ENCODE measurements at places on chromosomes 12 and 14.

GRCh38 chr14:50058113-50058512 lies 58.3 kb downstream of the VCPKMT start:
- no peak for DNase-seq

DNA sequence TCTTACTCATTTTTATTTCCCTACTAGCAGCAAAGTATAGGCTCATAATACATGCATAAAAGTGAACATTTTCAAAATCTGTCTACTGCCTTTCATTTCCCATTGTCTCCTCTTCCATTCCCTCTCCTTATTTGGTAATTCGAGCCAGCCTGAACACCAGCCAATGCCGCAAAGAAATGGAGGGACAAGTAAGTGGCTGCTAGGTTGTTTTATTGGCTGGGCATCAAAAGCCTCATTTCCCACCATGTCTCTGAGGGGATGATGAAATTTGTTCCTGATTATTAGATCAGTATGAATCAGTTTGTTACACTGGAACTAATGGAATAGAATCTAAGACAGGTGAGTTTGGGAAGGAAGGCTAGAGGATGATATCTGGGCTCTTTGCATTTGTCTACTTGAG lies 143.5 kb downstream of the KCNA5 start:
- no peak for DNase-seq

GRCh38 chr12:67515679-67516340 lies 132.7 kb upstream of the DYRK2 start:
- DNase-seq = no peak

DNA sequence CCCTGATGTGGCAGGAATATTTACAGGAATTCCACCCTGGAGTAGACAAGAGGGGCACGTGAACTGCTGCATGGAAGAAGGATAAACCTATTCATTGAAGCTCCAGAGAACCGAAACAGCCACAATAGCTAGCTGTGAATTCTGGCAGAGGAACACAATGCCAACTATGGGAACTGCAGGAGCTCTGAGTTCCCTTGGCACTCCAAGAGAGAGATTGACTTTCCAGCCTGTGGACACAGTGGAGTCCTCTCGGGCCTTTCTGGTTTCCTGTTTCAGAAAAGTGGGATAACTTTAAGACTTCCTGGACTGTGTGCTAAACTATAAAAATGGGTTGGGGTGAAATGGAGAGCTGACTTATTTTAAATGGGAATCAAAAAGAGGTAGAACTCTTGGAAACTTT lies 11.9 kb downstream of the CACNA2D4 start:
- DNase-seq = peak; percentile 6

- DNase-seq = no peak
Observed at GRCh38 chr14:91911474-91912032, 35.9 kb downstream of the FBLN5 start.

GRCh38 chr12:114684098-114684869 lies at the start of gene TBX3:
TSS of gene TBX3 (minus strand) at chr12:114684175. CDS start at chr12:114683200, 975 bp downstream.
- peak; percentile 96 for DNase-seq

DNA sequence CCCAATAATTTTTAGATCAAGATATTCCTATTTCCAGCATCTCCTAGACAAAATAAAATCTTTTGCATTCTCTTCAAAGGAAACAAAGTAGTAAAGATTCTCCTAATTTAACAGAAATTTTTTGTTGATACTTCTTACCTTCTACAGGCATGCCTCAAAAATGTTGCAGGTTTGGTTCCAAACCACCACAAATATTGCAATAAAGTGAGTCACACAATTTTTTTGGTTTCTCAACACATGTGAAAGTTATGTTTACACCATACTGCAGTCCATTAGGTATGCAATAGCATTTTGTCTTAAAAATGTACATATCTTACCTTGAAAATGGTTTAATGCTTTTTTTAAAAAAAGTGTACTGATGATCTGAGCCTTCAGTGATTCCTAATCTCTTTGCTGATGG lies 65.6 kb upstream of the USP15 start:
- DNase-seq = no peak

DNA sequence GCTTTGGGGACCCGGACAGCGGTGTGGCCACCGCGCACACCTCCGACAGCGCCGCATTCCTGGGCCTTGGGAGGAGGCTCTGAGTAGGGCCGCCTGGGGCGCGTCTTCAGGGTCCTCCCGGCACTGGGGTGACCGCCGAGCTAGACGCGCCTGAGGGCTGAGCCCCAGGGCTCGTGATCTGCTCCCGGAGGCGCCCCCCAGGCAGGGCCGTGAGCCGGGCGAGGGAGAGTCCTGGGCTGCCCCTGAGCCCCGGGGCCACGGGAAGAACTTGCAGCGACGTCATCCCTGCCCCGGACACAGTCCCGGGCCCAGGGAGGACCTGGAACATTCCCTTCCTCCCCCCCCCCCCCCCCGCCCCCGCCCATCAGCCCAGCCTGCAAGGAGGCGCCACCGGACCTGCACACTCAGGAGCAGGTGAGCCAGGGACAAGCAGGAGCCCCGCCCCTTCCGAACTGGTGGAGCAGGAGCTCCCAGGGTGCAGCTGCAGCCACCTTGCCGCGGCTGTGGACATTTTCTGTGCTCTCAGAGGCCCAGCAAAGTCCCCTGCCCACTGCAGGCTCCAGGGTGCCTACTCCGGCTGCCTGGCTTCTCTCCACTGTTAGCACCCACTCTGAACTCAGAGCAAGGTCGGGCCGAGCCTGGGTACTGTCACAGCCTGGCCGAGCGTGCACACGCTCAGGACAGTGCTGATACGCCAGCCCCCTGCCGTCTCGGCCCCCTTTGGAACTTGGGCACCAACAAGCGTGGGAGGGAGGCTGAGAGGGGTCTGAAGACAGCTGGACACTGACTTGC lies 50.7 kb downstream of the A2M start:
- peak; percentile 92 for DNase-seq

DNA sequence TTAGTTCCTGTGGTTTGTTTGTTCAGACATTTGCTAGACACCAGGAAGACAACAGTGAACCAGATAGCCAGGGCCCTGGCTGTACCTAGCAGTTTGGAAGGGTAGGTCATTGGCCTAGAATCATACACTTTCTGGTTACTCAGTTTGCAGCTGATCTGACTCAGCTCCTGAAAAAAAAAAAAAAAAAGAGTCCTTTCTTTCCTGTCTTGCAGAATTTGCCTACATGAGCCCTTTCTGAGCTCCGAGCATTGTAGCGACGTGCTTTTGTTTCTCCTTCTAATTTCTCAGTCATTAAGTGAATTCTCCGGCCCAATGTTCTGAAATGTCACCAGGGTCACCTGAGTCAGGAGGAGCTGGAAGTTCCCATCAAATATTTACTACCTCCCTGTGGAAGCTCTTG lies 2.4 kb downstream of the CABP1 start:
- DNase-seq = no peak

- DNase-seq = peak; percentile 33
Observed at GRCh38 chr12:31954925-31955858, 4.0 kb upstream of the RESF1 start.

- DNase-seq = no peak
Observed at GRCh38 chr12:49854976-49855375, 12.1 kb upstream of the BCDIN3D start.

- no peak for DNase-seq
Observed at GRCh38 chr12:19244312-19244711, 114.8 kb downstream of the PLEKHA5 start.

DNA sequence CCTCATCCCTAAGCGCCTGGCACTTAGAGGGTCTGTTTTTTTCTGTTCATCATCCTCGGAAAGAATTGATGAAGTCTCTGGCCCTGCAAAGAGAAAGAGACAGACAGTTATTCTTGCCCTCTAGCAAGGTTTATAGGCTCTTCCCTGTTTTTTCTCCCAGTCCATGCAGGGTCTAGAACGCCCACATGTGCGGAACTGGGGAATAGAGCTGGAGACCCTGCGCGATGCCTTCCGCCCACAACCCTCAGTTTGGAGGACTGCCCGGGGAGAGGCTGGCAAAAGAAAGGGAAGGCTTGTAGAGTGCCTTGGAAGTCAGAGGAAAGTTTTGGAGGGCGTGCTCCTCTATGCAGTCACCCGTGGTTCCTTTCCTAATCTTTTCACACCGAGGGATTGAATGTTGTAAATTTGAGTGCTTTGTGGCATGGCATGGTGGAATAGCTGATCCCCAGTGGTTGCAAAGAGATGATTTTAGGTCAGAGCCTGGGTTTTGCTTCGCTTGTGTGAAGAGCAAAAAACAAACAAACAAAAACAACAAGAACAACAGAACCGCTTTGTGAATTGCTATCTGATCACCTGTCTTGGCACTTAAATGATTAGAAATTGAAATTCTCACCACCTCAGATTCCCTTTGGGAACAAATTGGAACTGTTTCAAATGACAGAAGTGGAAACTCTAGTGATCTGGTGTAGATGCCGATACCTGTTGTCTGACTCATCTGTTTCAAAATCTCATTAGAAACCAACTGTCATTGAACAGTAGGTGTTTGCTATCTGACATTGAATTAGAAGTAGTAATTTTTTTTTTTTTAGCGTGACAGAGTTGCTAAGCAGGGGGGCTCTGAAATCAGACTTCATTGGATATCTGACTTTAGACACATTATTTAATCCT lies 947 bp downstream of the GAS2L3 start:
- no peak for DNase-seq

DNA sequence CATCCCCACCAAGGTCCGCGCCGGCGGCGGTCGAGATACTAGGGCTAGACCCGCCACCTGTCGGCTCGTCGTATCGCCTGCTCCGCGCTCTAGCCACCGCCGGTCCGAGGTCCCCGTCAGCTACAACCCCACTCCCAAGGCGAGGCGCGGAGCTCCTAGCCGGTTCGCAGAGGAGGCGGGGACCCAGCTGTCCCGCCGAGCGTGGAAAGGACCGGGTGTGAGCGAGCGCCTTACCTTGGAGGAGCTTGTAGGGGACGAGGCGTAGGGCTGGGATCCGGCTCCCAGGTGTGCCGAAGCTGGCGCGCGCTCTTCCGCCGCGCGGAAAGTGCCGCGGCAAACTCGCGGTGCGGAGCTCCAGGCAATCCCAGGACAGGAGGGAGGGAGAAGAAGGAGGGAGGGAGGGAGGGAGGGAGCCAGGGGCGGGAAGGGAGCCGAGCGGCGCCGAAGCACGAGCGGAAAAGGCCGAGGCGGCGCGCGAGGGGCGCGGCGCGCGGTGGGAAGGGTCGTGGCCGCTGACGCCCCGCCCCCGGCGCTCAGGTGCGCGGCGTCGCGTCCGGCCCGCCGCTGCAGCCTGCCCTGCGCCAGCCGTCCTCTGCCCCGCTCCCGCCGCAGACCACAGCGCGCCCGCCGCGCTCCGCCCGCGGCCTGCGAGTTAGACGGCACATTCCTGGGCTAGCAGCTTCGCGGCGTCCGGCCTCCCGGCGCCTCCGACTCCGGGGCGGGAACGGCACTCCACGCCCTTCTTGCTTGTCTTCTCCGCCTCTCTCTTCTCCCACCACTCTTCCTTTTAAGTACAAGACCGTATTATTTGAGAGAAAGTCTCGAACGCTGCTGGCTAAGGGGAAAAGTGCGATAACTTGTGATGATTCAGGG lies at the start of gene PAWR:
Gene PAWR (minus strand): TSS at position 327 of the 873 bp plus-strand sequence. CDS start 720 bp downstream, outside the sequence.
- DNase-seq = peak; percentile 87

- DNase-seq = no peak
Observed at GRCh38 chr12:13097491-13098011, 5.9 kb downstream of the GSG1 start.

DNA sequence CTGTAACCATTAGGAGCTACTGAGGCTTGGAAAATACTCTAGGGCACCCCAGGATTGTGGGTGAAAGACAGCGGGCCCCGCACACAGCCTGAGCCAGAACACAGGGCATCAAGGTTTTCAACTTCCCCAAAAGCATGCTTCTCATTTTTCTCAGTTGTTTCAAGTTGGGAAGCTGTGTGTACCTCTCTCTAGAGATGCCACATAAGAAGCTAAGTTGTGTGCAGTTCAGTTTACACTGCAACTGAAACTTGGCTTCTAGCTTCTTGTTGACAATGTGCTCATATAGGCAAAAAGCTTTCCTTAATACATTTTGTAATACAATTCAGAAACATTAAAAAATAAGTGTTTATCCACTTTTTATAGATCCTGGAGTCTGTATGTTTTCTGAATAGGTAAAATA lies 88.1 kb upstream of the PTPRR start:
- DNase-seq = no peak

GRCh38 chr14:93112891-93113677 lies 2.6 kb downstream of the ITPK1 start:
- peak; percentile 80 for DNase-seq

DNA sequence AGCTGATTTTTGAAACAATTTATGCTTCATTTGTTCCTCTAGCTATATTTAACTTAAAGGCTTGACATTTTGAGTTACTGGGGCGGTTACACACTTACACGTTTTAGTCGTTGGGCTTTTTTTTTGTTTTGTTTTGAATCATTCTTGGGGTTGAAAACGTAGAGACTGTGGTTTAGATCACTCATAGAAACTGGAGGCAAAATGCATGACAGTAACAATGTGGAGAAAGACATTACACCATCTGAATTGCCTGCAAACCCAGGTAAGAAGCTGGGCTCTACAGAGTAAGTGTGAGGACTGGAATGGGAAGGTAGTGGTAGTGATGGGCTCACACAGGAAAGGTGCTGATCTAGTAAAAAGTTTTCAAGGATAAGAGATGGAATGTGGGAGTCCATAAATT lies at the start of gene CLEC2D:
Gene CLEC2D (plus strand): TSS at position 180 of the 400 bp plus-strand sequence. CDS start 22 bp downstream, at position 202.
- DNase-seq = no peak

DNA sequence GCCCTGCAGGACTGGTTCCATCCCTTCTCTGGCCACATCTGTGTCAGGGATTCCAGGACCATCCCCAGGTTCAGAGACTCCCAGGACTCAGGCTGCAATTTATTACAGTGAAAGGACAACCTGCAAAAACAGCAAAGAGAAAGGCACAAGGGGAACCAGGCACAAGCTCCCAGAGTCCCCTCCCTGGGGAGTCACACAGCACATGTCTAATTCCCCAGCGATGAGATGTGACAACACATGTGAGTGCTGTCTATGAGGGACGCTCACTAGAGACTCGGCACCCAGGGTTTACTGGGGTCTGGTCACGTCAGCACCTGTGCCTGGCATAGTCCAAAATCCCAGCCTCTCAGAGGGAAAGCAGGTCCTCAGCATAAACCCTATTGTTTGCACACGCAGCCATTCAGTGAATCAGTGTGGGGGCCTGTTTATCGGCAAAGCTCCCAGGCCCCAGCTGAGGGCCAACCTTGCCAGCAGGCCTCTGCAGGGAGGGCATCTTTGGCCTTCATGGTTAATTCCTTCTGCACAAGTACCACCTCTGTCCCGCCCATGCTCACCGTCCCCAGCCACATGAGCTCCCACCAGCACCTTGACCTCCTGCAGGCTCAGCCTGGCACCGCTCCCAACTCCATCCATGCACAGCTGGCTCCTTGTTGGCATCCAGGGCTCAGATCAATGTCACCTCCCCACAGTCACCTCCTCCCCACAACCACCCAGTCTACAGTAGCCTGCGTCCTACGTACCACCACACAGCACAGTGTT lies 198.9 kb upstream of the SFSWAP start:
- peak; percentile 27 for DNase-seq

DNA sequence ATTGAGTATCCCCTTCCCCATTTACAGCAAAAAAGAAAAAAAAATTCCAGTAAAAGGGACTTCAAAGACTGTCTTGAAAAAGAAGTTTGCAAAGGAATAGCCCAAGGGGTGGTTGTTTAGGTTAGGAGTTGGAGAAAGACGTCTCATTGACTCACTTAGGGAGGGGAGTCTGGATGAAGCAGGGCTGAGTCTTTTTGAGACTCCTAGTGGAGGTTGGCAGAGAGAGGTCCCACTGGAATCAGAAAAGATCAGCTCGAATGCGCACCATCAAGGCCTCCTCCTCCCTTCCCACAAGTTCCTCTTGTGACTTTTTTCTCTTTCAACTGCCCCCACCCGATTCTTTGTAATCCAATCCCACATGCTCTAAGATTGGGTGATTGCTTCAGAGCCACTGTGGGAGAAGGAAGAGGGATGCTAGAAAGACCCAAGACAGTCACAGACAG lies 1.9 kb downstream of the ARHGEF40 start:
- DNase-seq = no peak
